ENCODE measurements at places on chromosomes 7 and 10. TPM values are rescaled to one million over a fixed set of nuclear protein-coding genes. Genes with fewer than 3 reads are reported as not detected.

MINDY4 gene
- total RNA-seq: 9.2 TPM

- DNase-seq: no peak
Observed at GRCh38 chr7:139566075-139566474, 42.6 kb downstream of the CLEC2L start.

- DNase-seq: no peak
Observed at GRCh38 chr10:6082496-6083395, 6.1 kb upstream of the RBM17 start.

DNA sequence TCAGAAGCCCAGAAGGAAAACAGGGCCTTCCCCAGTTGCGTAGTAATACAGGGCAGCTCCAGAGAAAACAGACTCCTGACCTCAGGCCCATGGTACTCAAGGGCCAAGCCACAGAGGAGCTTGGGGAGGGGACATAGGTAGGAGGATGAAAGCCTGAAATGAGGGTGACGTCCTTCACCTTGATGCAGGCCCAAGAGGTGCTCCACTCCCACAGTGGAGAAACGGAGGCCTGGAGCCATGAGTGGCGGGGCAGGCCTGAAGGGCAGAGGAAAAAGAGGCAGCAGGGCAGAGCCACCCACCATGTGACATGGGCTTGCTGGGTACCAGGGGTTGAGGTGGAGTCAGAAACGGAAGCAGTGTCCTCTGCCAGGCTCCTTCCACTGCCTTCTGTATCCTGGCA is 83.0 kb downstream of the C10orf105 start:
- no peak for DNase-seq

DNA sequence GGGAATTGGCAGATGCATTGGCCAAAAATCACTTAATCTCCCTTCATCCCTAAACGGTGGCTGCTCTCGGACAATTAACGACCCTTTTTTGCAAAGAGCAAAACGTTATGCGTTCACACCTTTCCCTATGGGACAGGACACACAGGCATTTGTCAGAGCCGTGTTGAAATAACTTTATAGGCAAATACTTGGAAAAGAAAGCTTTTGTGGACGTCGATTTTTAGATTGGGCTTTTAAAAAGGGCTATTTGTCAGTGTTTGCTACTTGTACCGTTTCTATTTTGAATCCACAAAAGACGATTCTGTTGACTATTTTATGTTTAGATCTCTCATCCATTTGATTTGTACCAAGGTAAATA is 245.6 kb downstream of the SLC25A13 start:
- peak; percentile 1 for DNase-seq

- no peak for DNase-seq
Observed at GRCh38 chr7:69035826-69036225, 562.4 kb upstream of the AUTS2 start.
